ENCODE measurements at places on chromosomes 7 and 10. TPM values are rescaled to one million over a fixed set of nuclear protein-coding genes. Genes with fewer than 3 reads are reported as not detected.

DNA sequence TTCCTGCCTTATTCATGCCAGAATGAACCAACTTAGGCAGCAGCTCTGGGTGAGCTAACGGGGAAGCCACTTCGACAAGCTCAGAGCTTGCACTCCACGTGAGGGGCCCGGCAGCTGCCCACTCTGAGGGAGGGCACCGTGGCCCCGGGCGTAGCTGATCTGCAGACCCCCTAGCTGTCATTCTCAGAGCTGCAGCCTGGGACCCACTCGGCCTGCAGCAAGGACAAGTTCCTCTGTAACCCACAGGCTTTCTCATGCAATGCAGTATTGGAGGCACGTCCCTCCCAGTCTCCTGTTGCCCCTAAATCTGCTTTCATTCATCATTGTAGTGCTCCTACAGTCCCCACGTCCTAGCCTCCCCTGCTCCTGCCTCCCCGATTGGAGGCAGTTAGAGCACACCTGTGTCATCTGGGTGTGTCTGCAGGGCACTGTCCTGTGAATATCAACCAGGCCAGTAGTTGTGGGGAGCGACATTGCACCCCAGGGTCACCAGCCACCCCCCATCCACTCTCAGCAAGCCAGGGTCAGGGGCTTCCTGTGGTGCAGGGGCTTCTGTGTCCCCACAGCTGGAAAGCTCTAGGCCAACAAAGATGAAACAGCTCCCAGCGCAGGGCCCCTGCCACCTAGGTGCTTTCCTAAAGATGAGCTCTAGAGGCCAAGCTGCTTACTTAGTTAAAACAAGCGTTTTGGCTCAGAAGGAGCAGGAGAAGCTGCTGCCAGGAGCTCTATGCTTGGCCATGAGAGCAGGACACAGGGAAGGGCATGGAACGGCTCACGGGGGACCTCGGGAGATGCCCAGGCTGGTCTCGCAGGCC lies 333.6 kb downstream of the ADARB2 start:
- DNase-seq, result no peak

KCP gene
- not detected for total RNA-seq

DNA sequence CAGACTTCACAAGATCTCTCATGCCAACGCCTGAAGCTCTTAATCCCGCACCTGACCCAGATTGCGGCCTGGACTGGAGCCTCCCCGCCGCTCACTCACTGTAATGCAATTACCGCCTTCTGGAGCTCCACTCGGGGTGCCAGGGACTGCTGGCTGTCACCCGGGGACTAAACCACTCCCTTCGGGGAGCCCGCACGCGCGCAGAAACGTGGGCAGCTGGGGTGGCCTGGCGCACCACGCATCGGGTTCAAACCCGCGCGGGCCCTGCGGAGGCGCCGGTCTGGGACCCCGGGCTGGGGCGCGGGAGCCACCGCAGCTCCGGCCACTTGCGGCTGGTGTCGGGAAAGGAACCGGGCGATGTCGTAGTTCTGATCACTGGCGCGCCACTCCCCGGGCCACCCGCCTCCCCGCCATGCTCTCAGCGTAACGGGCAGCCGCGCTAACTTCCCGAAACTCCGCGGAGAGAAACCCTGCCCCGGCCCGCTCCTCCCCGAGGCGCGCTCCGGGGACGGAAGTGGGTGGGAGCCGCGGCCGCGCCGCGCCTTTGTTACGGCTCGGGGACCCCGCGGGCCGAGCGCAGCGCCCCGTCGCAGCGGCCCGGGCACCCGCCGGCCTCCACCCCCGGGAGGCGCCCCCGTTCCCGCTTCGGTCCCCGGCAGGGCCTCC lies 100.3 kb upstream of the SVIL start:
- DNase-seq, result peak; percentile 44

DNA sequence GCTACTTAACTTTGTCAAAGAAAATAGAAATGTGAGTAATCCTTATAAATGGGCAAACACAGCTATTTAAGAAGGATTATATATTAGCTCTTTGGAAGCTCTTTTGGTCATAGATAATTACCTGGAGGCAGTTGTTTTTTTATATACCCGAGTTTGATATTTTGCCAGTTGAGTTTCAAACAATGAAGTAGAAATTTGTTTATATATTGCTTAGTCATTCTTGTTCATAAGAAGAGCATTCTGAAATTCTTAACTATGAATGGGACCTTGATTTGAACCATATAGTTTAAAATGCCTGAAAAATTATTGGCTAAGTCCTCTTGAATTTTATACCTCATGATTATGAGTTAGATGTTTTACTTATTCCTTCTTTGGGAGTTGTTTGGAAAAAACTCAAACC lies 36.4 kb downstream of the MINPP1 start:
- no peak for DNase-seq

DNA sequence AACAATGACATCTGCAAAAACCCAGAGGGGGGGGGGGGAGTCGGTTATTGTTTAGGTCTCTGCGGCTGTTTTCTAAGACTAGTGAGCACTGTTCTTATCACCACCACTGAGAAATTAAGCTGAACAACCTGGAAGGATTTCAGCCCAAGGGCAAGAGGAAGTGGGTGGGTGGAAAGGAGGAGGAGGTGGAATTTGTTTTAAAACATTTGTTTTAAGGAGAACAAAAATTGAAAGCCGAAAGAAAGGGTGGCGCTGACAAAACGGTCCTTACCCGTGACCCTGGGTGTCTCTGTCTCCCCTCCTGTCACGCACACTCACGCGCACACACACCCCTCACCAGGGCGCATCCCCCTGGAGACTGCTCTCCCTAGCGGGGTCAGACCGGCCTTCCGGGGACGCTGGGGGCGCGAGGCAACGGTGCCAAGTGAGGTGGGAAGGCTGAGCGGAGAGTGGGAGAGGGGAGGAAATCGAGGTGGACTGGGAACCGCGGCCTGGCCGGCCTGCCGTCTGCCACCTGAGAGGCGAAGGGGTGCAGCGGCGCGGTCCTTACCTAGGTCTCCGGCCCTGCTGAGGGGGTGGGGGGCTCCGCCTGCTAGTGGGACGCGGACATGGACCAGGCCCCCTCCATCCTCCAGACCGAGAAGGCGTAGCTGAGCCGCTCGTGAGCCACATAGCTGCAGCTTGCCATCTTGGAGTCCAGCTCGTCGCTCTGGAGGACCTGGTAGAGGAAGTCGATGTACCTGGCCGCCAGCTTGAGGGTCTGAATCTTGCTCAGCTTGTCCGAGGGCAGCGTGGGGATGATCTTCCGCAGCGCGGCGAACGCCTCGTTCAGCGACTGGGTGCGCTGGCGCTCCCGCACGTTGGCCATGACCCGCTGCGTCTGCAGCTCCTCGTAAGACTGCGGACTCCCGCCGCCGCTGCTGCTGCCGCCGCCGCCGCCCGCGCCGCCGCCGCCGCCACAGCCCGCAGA lies 1.0 kb downstream of the TWIST1 start:
- peak; percentile 48 for DNase-seq

DNA sequence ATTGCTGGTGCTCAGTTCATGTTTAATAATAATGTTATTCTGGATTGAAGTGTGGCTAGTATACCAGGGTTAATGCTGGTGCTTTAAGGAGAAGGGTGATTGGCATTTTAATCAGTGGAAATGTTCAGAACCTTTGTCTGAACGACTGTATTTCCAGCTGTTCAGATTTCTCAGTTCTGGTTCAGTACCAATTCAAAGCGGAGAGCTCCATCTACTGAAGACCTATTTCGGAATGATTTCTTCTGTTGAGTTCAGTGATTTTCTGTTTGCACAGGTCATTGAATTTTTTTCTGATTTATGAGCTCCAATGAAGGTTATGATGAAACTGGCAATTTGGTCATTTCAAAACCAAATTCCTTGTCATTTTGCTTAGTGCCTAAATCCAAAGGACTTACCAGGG lies 160.1 kb downstream of the EXOC4 start:
- no peak for DNase-seq

DRGX gene
- total RNA-seq, result not detected

DNA sequence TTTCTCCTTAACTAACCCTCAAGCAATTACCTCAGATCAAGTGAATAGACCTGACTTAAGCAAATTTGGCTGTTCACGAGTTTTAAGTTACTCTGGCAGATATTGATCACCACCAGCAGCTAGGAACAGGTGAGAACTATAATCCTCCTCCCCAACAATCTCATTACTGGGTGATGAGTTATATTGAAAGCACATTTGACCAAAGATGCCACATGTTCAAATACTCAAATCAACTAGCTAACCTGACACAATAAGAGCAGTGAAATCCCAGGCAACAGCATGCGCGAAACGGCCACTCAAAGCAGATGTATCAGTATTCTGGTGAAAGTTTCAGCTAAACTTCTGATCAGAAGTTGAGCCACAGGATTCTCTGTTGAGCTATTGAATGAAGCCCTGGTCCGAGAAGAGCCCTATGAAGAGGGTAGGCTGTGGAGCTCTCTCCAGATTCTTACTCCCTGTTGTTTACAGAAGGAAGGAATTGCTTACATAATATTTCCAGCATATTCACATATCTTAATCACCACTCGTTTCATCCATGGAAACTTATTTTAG lies 52.6 kb downstream of the CAV1 start:
- DNase-seq, result no peak

- no peak for DNase-seq
These were observed 37.2 kb downstream of the DLG5 start for GRCh38 chr10:77889277-77889903.

DNA sequence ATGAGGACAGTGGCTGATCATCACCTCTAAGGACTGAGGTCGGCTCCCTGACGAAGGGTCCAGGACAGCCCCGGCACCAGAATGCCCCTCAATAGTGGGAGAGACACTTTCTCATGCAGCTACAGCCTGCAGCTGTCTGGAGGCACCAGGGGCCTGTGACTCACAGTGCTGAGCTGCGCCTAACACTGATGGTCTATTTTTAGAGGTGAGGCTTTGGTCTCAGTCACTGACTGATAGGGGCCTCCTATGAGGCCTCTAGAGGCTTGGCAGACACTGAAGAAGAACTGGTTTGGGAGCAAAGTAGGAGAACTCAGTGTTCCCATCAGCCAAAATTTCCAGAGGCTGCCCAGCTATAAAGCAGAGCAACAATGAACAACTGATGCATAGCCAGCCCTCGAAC lies 130.1 kb downstream of the COBL start:
- no peak for DNase-seq

ZNF804B gene
- total RNA-seq, result under 0.01 TPM
